Stimulated activated CD8-positive, alpha-beta memory T cell treated with anti-CD3 and anti-CD28 coated beads, Interleukin-4, amount 100 ng/mL, for 48 hours (primary cell): ENCODE measurements at places on chromosomes 6 and 20.

DNA sequence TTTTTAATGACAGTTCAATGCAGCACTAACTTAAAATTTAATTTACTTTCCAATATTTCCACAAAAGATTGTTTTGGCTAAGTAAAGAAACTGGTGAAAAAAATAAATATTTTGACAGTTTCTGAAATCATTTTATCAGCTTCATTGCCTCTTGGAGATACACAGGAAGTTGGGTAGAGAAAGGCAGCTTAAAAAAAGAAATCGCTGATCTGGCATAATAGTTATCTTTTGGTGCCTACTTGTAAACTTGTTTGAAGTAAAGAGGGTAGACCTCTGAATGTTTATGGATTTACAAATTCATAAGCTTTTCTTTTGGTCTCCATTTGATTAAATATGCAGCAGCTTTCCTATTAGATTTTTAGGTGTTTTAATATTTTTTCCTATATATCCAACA, 103.4 kb downstream of the RTN4IP1 start:
- DNase-seq, result no peak

- DNase-seq, result no peak
Measured at GRCh38 chr6:56387621-56388414, 140.4 kb upstream of the COL21A1 start.

DNA sequence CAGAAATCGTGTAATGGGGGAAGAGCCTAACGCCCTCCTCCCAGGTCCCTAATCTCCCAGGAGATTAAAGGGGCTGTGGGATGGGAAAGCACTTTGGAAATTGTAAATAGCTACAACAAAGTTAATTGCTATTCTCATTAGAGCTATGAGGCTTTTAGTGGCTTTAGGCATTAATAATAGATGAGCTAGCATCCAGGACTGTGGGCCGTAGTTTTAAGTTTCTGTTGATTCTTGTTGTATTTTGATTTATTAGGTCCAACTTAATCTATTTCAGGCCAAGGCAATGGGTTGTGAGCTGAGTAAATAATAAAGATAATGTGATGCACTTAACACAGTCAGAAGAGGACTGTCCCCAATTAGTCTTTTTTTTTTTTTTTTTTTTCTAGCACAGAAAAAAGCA, 67.7 kb downstream of the ANKRD6 start:
- no peak for DNase-seq

GRCh38 chr20:23588434-23589403, 17.0 kb downstream of the CST9 start:
- DNase-seq, result no peak

DNA sequence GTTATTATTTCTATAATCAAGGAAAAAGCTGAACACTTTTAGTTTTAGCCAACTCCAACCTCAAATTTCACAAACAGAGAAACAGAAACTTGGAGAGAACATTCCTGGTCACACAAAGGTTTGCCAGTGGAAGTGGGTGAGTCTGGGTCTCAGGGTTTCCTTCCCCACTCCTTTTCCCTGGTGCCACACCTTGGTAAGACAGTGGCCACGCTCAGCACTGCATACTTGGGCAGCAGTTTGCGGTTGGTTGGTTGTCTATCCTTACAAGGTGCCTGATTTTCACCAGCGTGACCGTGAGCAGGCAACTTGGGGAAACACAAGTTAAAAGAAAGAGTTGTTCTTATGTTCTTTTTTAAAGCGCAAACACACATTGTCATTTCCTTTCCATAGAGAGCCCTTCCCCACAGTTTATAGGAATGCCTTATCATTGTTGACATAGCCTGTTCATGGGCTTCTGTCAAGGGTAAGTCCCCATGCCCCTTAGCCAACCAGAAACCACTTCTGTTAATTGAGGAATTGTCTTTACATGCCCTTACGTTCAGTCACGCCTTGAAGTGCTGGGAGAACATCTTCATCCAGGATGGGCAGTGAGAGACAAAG, 82.2 kb downstream of the RIN2 start:
- DNase-seq, result no peak

DNA sequence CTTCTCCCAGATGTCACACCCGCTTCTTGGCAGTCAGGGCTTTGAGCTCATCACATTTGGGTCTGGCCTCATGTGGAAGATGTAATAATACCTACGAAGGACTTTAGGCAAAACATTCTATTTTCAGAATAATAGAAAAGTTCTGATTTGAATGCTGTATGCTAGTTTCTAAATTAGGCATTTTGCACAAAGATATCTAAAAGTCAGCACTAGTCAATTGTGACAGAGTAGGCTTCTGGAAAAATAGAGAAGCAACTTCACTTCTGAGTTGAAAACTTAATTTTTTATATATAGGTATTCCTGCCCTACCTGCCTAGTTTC, 38.3 kb upstream of the CD2AP start:
- DNase-seq, result no peak

GRCh38 chr6:150208611-150209352, 65.9 kb downstream of the PPP1R14C start:
- no peak for DNase-seq

- no peak for DNase-seq
Measured at GRCh38 chr20:37920679-37921322, 17.9 kb downstream of the VSTM2L start.

DNA sequence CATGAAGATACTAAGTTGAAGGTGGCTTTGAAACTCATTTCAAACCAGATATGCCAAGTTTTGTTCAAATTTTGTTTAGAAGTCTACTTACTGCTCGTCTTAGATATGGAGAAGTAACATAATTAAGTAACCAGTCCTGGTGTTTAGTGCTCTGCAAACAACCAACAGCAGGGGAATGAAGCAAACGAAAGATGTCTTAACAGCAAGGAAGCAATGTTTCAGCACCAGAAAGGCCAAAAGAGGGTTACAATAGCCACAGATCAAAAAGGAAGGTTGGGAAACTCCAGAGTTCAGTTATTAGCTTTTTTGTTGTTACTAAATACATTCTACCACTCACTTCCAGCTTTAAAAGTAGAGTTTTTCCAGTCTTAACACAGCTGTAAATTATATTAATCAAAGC, 45.1 kb downstream of the LHFPL5 start:
- DNase-seq, result no peak

- DNase-seq, result no peak
Measured at GRCh38 chr20:58684291-58684690, 8.3 kb upstream of the NPEPL1 start.

- DNase-seq, result no peak
Measured at GRCh38 chr6:150971219-150971618, 105.7 kb downstream of the MTHFD1L start.
